ENCODE measurements at places on chromosomes 1 and 21. TPM values are rescaled to one million over a fixed set of nuclear protein-coding genes. Genes with fewer than 3 reads are reported as not detected.

TCHHL1 gene
- total RNA-seq = not detected

NIT1 gene
- total RNA-seq = 55.9 TPM

KIF2C gene
- total RNA-seq = 72.8 TPM

CIART gene
- 3.6 TPM for total RNA-seq

CASZ1 gene
- 11.8 TPM for total RNA-seq

All from epithelial cell of proximal tubule (primary cell).